ENCODE measurements at places on chromosomes 12 and 14. TPM values are rescaled to one million over a fixed set of nuclear protein-coding genes. Genes with fewer than 3 reads are reported as not detected.
A peak's percentile ranks its signal among the peaks of the same experiment; 100 is the strongest.

DNA sequence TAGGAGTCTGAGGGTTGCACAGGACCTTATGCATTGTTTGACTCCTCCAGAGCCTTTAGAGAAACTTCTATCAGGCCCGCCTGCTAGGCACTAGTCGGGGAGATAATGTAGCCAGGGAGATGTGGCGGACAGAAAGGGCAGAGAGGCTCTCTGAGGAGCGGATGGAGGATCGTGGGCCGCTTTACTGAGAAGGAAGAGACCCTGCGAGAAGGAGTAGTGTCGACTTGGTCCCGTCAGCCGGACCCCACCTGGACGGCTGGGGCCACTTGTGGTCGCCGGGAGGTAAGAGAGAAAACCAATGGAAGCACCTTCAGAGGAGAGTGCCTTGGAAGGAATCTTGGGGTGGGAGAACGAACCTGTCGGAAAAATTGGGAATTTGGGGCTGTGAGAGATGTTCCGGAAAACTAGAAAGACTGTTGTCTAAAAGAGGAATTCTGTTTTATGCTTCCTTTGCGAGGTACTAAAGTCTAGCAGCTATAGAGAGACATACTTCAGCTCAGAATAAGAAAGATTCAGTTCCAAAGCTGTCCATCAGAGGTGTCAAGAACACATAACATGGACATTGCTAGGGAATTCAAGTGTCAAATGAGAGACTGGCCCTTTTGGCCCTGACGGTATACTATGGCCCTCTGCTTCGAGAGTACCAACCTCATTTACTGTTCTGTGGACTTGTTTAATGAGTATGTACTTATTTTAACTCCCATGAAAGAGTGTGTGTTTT lies 660 bp upstream of the MCRS1 start:
- H3K36me3 ChIP-seq: peaks cover 1% of the 10 kb centered on the region
- H3K4me1 ChIP-seq: peaks cover 3% of the 10 kb centered on the region
- H3K27ac ChIP-seq: peak overlapping the region; percentile 82
- H3K27me3 ChIP-seq: no peaks in the 10 kb centered on the region
- peak overlapping the region; percentile 64 for H3K4me3 ChIP-seq
- no peak for DNase-seq

DNA sequence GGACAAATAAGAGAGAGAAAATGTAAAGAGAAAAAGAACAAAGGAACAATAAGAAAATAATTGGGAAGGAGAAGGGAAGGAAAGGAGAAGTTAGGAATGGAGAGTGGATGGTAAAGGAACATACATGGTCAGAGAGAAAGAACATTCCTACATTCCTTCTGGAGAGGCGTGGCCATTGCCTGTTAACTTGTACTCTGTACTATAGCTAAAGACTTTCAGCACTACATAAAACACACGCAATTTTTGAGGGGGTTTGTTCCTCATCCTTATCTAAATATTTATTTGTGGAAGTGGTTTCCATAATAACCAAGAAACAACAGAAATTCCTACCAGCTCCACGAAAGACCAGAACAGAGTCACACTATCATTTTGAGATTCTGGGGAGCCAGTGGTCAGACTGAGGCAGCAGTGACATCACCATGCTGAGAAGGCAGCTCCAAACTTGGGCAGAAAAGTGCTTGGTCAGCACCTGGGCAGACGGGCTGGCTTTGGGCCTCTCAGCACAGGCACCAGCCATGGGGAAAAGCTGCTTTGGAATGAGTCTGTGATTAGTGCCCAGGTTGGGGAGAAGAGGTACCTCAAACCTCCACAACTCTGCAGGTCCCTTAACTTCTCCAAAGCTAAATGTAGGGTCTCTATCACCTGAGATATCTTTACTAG lies 125.9 kb upstream of the NTF3 start:
- no peak overlapping the region for H3K27ac ChIP-seq
- no peaks in the 10 kb centered on the region for H3K4me1 ChIP-seq
- no peaks in the 10 kb centered on the region for H3K36me3 ChIP-seq
- H3K27me3 ChIP-seq: no peaks in the 10 kb centered on the region
- H3K4me3 ChIP-seq: no peak overlapping the region
- no peak for DNase-seq

DNA sequence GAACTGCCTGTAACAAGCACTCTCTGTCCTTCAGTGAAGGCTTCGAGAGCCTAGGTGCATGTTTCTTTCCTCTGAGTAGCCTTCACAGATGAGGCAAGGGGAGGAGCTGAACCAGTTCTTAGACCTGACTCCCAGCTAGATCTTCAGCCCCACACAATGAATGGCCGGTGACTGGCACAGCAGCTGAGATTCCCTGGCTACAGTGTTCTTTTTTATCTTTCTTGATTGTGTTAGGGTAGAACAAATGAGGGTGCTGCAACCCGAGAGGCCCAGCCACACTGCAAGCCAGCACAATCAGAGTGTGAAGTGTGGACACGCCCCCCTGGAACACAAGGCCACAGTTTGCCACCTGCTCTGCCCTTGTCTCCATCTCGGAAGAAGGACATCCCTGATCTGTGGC lies 19.1 kb upstream of the COL2A1 start:
- no peak for DNase-seq
- H3K27ac ChIP-seq: peak overlapping the region; percentile 10
- H3K4me3 ChIP-seq: no peak overlapping the region

GRCh38 chr14:45145214-45145613 lies 9.5 kb downstream of the FANCM start:
- no peaks in the 10 kb centered on the region for H3K27me3 ChIP-seq
- no peaks in the 10 kb centered on the region for H3K36me3 ChIP-seq
- no peak overlapping the region for H3K27ac ChIP-seq
- no peaks in the 10 kb centered on the region for H3K4me1 ChIP-seq
- H3K4me3 ChIP-seq: no peak overlapping the region

GRCh38 chr12:123077298-123078119 lies 73.4 kb downstream of the PITPNM2 start:
- H3K27me3 ChIP-seq: no peaks in the 10 kb centered on the region
- DNase-seq: no peak
- H3K4me1 ChIP-seq: no peaks in the 10 kb centered on the region
- no peaks in the 10 kb centered on the region for H3K36me3 ChIP-seq

DNA sequence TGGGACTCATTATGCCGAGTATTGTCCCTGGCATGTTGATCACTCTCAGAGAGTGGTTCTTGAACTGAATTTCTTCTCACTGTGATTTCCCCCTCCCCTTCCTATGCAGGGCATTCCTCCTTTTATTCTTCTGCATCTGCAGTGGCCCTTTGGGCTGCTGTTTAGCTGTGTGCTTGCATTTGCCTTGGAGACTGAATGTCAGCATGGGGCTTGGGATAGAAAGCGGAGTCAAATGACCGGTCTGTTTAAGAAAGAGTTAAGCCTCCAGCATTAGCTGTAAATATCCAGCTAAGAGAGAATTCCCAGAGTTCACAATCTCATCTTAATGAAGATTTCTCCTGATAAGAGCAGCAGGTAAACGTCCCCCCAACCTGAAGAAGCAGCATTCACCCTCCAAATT lies 65.6 kb upstream of the RMST start:
- H3K4me1 ChIP-seq: no peaks in the 10 kb centered on the region
- no peaks in the 10 kb centered on the region for H3K27me3 ChIP-seq
- DNase-seq: no peak
- no peak overlapping the region for H3K27ac ChIP-seq
- H3K36me3 ChIP-seq: no peaks in the 10 kb centered on the region

DNA sequence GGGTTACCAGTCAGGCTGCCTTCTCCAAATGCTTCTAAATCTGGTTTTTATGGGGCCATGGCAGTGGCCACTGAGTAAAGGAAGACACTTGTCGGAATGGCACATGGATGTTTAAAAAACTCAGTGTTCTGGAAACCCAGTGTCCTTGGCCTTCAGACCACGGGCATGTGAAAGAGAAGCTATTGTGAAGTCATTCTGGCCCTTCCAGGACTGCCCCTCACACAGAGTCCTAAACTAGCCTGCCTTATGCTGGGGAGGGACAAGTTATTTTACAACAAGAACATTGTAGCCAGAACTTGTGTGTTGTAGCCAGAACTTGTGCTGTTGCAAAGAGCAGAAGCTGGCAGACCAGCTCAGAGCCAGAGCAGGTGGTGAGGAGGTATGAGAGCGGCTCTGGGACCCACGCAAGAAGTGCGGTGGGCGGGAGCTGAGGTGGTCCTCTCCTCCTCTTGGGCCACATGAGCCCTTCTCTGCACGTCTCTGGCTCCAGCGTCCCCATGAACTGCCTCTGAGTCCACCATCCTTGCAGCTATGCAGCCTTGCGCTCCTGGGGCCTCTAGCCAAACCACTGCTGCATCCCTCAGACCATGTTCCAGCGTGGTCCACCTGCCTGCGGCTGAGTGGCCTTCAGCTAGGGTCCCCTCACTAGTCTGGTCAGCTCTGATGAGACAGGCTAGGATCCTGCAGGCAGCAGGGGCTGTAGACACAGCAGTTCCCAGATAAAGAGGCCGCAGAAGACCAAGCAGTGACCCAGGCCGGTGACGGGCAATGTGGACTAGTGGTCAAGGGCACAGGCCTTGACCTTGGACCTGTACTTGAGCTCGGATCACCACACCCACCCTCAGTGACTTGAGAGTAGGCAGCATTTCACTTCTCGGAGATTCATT lies 32.5 kb downstream of the MMAB start:
- H3K36me3 ChIP-seq: no peaks in the 10 kb centered on the region
- H3K4me3 ChIP-seq: no peak overlapping the region
- no peak for DNase-seq
- no peak overlapping the region for H3K27ac ChIP-seq
- no peaks in the 10 kb centered on the region for H3K4me1 ChIP-seq
- no peaks in the 10 kb centered on the region for H3K27me3 ChIP-seq

DNA sequence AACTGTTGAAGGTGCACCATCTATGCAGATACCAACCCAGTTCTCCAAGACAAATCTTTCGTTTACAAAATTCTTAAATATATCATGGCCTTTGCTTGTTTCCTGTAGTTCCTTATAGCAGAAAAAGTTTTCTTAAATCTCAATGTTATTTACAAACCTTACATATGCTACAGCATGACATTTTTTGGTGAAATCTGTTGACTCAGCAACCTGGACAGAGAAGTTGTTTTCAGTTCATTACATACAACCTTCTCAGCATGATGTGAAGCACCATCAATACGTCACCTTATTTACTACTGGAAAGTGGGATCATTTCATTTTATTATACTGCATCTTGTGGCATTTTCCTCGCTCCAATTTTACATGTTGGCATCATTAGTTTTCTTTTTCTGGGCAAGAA lies 231.9 kb downstream of the SLC16A7 start:
- H3K36me3 ChIP-seq: no peaks in the 10 kb centered on the region
- no peaks in the 10 kb centered on the region for H3K4me1 ChIP-seq
- no peak overlapping the region for H3K4me3 ChIP-seq
- H3K27ac ChIP-seq: no peak overlapping the region

DNA sequence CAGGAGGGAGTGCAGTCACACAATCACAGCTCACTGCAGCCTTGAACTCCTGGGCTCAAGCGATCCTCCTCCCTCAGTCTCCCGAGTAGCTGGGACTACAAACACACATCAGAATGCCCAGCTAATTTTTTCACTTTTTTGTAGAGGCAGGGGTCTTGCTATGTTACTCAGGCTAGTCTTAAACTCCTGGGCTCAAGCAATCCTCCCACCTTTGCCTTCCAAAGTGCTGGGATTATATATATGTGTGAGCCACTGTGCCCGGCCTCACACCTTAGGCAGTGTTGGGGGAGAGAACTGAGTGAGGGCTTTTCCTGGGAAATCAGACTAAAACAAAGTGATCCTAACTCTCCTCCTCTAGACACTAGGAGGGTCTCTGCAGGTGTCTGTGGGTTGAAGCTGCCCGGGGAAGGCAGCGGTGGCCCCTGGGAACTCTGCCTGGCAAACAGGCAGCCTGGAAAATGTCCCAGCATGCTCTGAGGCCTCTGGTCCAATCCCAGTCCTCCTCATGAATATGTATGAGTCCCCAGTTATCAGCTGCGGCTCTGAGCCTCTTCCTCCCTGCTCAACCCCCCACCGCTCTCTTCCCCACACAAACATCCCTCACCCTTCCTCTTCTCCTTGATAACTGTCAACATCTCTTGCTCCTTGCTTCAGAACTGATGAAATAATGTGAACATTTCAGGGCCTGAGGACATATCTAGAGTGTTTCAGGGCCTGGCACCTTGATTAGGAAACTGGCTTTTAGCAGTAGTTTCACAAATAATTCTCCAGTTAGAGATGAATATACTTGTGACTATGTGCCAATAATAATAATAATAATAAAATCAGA lies 7.9 kb upstream of the NAA25 start:
- no peak for DNase-seq
- H3K4me3 ChIP-seq: no peak overlapping the region
- peaks cover 5% of the 10 kb centered on the region for H3K4me1 ChIP-seq

DNA sequence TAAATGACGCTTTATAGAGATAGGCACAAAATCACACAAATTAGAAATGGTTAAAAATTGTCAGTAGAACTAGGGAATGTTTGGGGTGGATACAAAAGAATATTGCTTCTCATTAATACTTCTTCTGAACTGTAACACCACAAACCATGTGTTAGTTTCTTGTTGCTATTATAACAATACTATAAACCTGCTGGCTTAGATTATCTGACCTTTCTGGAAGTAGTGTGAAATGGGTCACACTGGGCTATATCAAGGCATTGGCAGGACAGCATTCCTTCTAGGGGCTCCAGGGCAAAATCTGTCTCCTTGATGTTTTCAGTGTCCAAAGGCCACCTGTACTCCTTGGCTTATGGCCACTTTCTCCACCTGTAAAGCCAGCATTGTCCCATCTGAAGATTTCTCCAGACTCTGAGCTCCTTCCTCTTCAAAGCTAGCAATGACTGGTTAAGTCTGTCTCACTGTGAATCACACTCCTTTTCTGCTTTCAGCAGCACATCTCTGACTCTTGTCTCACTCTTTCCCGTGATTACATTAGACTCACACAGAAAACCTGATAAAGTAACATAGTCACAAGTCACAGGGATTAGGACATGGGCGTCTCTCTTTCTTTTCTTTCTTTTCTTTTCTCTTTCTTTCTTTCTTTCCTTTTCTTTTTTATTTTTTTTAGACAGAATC lies 86.3 kb downstream of the SLC15A4 start:
- no peak overlapping the region for H3K4me3 ChIP-seq
- no peaks in the 10 kb centered on the region for H3K36me3 ChIP-seq
- no peak for DNase-seq
- no peaks in the 10 kb centered on the region for H3K4me1 ChIP-seq
- no peaks in the 10 kb centered on the region for H3K27me3 ChIP-seq
- no peak overlapping the region for H3K27ac ChIP-seq

- no peak overlapping the region for H3K4me3 ChIP-seq
- DNase-seq: no peak
- H3K27me3 ChIP-seq: no peaks in the 10 kb centered on the region
Observed at GRCh38 chr14:99686557-99687283, 2.6 kb downstream of the CYP46A1 start.

Gene NEUROD4
- total RNA-seq: 0.11 TPM

Gene PTPN21
- total RNA-seq: 47.8 TPM

Gene ACOT6
- total RNA-seq: not detected

Gene SERPINA3
- total RNA-seq: 505 TPM

Gene TRAFD1
- 56.4 TPM for total RNA-seq

Gene MMP14
- total RNA-seq: 90.4 TPM

Gene P2RX2
- total RNA-seq: 0.32 TPM

Gene TAS2R19
- 1.2 TPM for total RNA-seq

Gene B4GALNT1
- total RNA-seq: 6.7 TPM

Gene PPP1R36
- 2.0 TPM for total RNA-seq

Gene MYL6B
- total RNA-seq: 203 TPM
